Testis (tissue), 5 donors: ENCODE measurements at places on chromosomes 16 and 17. TPM values are rescaled to one million over a fixed set of nuclear protein-coding genes. Genes with fewer than 3 reads are reported as not detected.

DNA sequence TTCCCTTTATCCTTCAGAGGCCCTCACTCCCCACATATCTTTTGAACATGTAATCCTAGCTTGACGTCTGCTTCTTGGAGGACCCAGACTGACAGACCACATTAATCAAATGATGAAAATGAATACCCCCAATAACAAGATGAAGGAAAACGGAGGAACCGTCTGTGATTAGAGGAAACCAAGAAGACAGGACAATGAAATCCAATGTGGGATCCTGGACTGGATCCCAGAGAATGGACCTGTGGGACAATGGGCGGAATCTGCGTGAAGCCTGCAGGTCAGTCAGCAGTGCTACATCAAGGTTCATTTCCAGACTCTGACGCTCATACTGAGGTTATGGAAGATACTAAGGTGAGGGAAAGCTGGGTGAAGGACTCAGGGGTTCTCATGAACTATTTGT is 35.9 kb downstream of the MBTPS1 start:
- DNase-seq: no peak

- DNase-seq: no peak
These were observed at the start of gene FBXL19 for GRCh38 chr16:30923554-30924075. Gene FBXL19 (plus strand): TSS chr16:30923572. CDS start chr16:30925755, 2,183 bp downstream.

- no peak for DNase-seq
These were observed 16.3 kb downstream of the GALK1 start for GRCh38 chr17:75748706-75749105.

GRCh38 chr17:63116967-63117830 is 151.2 kb downstream of the TANC2 start:
- DNase-seq: no peak

GRCh38 chr16:89565256-89565505 is 4.7 kb downstream of the RPL13 start:
- DNase-seq: no peak

Gene KRT24
- 0.12 TPM for total RNA-seq

Gene TP53TG3C
- 0.56 TPM for total RNA-seq
